ENCODE measurements at places on chromosomes 2 and 18.

- no peak for DNase-seq
Observed at GRCh38 chr2:209958016-209958415, 44.4 kb upstream of the RPE start.

GRCh38 chr2:203126996-203127395 lies 111.8 kb upstream of the CYP20A1 start:
- no peak for DNase-seq

GRCh38 chr2:172972005-172972619 lies 103.5 kb upstream of the MAP3K20 start:
- peak; percentile 79 for DNase-seq

DNA sequence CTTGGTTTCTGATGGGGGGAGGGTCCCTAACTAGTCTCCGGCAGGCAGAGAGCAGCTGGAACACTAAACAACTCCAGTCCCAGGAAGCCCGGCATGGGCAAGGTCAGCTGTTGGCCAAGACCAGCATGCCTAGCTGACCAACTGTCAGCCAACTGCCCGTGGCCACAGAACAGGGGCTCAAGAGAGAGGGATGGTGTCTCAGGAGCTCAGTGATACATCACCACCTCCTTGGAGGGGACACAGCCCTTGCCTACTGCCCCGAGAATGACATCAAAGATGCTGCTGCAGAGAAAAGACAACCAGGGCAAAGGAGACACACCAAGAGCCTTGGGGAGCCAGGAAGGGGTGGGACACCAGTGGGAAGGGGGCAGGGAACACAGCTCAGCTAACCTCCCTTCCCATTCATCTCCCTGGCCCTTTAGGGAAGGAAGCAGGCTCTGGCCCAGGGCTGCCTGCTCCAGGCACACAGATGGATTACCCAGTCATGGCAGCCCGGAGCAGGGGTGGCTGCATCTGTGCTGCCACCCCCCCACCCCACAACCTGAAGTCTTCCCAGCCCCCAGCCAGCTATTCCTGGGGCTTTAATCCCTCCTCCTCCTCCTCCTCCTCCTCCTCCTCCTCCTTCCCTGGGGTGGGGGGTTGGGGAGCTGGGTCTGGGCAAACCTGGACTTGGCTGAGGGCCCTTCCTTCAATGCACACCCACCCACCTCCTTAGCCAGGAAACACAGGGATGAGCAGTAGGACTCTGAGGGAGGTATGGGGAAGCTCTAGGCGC lies 1.9 kb downstream of the BIN1 start:
- DNase-seq: peak; percentile 47

GRCh38 chr2:163659224-163659623 lies 76.6 kb downstream of the FIGN start:
- no peak for DNase-seq

DNA sequence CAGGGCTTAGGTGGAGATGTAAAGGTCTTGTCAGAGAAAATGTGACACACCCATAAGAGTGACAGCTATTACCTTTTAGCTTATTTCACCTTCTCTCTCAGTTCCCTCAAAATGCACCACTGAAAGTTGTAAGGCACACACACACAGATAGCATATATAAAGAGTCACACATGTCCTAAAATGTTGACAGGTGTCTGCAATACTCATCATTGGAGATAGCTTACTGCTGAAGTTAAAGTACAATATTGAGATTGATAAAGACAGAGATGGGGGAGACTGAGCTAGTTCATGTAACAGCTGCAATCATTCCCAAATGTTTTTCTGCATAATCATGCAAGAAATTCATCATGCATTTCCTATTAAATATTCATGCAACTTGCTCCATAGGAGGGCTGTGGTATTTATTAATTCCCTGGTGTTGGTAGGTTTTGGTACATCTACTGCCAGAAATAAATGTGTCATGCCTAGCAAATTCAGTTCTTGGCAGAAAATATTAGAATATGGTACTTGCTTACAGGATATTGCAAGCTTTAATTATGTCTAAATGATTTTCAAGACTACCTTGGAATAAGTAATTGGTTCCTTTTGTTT lies 118.8 kb upstream of the RBMS1 start:
- no peak for DNase-seq

- DNase-seq: peak; percentile 7
Observed at GRCh38 chr2:198930170-198930569, 527.6 kb downstream of the SATB2 start.

DNA sequence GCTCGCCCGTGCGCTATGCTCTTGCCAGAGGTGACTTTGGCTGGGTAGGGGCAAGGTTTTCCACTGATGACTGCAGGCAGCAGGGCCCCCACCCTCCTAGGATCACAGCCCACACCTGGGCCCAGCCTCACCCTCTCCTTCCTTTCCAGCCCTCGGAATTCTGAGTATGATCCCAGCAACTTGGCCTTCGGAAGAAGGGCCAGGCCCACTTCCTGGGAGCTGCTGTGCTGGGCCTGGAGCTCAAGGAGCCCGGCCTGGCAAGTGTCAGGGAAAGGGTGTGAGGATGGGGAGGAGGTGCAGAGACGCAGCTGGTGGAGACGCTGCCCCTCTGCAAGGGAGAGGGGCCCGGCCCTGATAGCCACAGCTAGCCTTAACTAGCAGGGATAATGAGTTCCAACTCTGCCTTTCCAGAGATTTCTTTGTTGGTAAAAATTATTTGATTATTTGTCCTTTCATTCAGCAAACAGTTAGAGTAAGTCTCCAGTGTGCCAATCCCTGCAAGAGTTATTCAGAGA lies 1.7 kb upstream of the CNDP1 start:
- DNase-seq: no peak

DNA sequence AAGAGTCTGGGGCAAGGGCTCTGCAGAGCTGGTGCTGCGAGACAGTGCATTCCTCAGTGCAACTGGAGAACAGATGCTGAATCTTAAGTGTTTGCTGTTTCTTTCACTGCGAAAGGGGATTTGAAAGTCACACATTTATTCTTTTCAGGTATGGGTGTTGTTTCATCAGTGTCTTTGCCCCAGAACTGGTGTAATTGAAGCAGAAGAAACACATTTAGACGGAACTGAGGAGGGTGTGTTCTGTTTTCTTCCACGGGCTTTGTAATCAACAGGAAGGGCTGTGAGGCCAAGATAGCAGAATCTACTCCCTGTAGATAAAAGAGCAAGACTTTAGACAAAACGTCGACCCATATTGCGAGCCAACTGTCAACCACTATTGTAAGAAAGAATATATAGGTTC lies 151.9 kb downstream of the EPHA4 start:
- no peak for DNase-seq

GRCh38 chr2:76391678-76392077 lies 681.0 kb upstream of the GCFC2 start:
- DNase-seq: no peak

DNA sequence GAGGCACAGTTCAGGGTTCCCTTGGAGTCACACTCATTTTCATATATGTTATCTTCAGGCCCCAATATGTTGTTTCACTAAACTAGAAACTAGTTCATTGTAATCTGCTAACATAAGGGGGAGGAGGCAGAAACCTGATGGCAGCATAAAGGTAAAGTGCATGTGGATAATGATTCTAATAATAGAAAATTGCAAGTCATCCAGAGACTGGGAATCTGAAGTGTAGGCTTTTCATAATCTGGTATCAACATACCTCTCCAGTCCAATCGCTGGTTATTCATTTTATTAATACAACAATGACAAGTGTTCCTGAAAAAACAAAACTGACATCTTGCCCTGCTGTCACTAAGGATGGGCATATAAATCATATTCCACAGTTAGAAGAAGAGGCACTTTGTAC lies 326.3 kb upstream of the ZNF804A start:
- DNase-seq: no peak

DNA sequence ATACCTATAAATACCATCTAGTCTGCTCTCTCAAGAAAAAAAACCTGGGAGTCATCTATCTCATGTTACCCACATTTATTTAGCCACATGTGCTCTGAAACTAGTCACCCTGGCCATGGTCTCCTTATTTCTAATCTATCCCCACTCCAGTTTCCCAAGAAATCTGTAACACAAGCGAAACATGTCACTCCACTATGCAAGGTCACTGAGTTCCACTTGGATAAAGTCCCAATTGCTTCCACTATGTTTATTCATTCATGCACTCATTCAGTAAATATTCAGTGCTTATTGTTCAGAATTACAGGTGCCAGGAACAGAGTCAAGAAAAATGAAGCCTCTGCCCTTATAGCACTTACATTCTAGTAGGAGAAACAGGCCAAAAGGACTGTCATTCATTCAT lies 369.4 kb upstream of the CYRIA start:
- no peak for DNase-seq

DNA sequence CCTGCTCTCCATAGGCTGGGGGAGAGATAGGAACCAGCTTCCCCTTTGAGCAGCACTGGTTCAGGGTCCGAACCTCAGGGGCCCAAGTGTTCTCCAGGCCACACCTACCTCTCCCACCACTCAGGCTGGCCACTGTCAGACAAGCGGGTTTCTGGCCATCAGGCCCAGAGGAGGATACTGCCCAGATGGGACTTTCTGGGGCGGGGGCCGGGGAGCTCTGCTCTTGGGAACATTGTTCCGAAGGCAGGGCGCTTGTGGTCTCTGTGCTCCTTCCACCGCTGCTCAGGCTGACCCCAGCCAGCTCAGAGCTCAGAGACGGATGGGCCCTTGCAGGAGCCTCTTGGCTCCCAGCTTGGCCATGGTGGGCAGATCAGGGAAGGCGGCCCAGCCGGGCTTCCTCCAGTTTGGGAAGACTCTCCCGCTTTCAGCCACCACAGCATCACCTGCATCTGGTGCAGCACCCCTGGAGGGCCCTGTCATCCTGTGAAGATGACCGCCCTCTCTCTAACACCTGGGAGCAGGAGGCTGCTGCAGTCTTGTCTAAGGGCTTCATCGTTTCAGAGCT lies 5.2 kb upstream of the TRAF3IP1 start:
- DNase-seq: no peak

- DNase-seq: no peak
Observed at GRCh38 chr2:234415706-234416105, 81.2 kb downstream of the ARL4C start.

GRCh38 chr18:58565021-58565420 lies 63.9 kb downstream of the ALPK2 start:
- no peak for DNase-seq

DNA sequence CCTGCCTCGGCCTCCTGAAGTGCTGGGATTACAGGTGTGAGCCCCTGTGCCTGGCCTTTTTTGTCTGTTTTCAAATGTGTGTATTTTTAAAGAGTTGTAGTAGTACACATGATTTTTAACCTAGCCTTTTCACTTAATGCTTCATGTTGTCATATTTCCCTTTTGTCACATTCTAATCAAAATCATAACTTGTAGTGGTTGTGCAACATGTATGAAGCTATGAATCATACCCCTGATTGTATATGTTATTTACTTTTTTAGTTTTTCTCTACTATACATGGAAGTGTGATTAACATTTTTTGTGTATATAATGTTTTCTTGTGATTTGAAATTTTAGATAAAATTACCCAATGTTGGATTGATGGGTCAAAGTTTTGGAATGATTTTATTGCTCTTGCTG lies 8.5 kb downstream of the GEN1 start:
- no peak for DNase-seq

DNA sequence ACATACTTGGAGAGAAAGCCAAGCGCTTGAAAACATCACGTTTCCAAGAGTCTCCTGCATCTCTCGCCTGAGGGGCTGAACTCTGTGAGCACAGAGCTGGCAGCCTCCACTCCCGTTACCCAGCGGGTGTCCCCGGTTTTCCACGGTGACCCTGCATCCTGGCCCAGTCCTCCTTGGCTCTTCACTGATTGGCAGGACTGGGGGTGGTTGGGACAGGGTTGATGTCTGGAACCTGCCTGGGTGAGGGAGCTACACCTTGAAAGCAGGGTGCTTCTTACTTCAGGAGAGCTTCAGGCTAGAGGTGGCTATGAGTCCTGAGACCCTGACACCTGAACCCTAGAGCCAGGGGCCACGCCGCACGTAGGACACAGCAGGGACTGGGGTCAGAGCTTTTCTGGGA lies 234.1 kb downstream of the DYSF start:
- no peak for DNase-seq

GRCh38 chr2:48049371-48049770 lies 143.1 kb upstream of the FBXO11 start:
- DNase-seq: no peak

- DNase-seq: no peak
Observed at GRCh38 chr18:12394428-12394827, 13.3 kb upstream of the PRELID3A start.

DNA sequence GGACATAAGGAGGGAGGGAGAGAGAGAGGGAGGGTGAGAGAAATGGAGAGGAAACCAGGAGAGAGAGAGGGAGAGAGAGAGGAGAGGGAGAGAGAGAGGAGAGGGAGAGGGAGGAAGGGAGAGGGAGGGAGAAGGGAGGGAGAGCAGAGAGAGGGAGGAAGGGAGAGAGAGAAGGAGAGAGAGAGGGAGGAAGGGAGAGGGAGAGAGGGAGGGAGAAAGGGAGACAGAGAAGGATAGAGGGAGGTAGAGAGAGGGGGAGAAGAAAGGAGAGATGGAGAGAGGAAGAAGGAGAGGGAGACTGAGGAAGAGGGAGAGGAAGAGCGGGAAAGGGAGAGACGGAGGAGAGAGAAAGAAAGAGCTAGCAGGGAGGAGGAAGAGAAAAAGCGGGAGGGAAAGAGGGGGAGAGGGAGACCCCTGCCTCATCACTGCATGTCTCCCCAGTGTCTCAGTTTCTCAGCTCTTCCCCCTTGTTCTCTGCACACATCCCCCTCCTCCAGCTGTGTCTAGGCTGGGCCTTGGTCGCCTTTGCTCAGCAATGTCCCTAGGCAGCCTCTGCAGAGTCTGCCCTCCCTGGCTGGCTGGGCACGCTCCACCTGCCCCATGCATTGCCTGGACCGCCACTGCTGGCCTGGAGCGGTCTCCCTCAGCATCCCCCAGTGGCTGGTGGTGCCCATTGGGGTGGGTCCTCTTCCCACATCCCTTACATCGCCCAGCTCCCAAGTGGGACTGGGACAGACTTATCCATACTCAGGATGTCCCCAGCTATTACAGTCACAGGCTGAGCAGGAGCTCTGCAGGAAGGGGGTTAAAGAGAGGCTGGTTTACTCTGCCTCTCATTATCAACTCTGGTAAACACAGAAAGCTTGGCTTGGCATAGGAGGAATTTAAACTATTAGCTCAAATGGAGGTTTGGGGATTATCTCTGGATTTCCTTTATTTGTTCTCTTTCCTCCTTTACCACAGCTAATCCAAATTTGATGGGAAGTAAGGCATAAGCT lies 85.7 kb upstream of the APCDD1 start:
- DNase-seq: no peak

DNA sequence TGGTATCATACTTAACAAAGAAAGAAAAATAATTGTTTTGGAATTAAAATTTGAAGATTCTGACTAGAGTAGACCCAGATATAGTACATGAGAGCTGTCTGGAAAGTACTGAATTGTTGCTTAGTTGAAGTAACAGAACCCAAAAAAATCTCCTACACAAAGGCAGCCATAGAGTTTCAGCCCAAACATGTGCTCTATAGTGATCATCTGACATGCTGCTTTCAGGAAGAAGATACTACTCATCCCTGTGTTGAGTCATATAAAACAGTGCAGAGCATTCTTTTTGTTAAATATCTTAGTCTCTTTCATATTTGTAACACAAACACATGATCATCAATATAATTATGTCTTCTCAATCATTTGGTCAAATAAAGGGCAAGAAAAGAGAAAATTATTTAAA lies 84.8 kb upstream of the PTPRM start:
- DNase-seq: no peak
